ENCODE measurements at places on chromosomes 11 and 22. TPM values are rescaled to one million over a fixed set of nuclear protein-coding genes. Genes with fewer than 3 reads are reported as not detected.

- DNase-seq = no peak
Measured at GRCh38 chr11:67370351-67371076, 2.9 kb downstream of the CLCF1 start.

DNA sequence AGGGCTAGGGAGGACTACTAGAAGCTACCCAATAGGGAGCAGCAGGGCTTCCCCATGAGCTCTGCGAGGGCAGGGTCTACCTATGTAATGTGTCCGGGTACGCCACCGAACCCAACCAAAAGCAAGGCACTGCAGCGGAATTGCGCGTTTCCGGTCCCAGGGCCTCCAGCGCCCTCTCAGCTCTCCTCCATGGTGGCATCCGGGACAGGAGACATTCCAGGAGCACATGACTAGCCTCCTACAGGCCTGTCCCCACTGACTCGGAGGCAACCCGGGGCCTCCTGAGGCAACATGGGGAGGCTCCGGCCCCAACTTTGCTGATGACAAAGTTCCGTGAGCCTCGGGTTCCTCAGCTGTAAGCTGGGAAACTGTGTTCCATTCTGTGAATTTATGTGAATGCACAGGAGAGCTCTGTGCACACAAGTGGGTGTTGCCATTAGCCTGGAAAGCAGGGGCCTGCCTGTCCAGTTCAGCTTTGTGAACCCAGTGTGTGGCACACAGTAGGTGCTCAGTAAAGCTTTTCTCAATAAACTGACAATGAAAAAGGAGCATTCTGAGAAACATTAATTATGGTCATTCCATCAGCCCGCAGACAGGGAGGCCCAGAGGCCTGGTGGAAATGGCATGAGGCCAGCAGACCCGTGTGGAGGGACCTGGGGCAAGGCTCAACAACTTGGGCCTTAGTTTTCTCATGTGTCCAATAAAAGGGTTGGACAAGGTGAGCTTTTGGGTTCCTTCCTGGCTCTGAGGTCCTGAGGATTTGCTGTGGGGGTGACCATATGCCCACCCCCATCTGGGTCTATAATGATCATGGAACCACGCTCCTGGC, 50.3 kb downstream of the CHRDL2 start:
- DNase-seq = no peak

- DNase-seq = no peak
Measured at GRCh38 chr11:44658506-44658850, 68.3 kb upstream of the TSPAN18 start.

DNA sequence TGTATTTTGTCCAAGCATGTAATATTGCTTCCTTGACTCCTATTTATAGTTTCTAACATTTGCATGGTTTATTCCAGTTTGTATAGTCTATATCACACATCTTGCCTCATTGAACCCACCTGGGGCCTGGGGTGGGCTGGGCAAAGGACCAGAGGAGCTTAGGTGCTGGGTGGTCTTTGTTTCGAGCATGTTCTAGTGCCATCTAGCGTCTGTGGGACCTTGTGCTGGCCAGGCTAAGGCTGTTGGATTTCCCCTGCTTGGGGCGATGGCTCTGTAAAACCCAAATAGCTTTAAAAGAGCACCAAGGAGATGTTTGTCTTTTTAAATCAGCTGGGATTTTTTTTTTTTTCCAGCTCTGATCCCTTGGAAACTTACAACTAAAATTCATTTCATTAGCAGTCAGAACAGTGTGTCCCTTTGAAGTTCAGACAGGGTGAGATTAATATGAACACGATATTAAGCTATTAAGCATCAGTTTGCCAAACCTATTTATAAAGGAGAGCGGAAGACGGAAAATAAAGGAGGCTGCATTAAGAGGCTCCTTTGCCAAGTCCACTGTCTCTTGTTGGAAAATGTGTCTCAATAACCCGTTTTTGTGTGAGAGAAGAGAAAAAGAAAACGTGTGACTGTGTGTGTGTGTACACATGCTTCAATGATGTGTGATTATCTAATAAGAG, 157.4 kb downstream of the COMMD9 start:
- DNase-seq = no peak

GRCh38 chr11:118238929-118239328, 13.2 kb downstream of the MPZL3 start:
- DNase-seq = no peak

- DNase-seq = no peak
Measured at GRCh38 chr11:86446163-86446923, 71.7 kb downstream of the CCDC81 start.

DNA sequence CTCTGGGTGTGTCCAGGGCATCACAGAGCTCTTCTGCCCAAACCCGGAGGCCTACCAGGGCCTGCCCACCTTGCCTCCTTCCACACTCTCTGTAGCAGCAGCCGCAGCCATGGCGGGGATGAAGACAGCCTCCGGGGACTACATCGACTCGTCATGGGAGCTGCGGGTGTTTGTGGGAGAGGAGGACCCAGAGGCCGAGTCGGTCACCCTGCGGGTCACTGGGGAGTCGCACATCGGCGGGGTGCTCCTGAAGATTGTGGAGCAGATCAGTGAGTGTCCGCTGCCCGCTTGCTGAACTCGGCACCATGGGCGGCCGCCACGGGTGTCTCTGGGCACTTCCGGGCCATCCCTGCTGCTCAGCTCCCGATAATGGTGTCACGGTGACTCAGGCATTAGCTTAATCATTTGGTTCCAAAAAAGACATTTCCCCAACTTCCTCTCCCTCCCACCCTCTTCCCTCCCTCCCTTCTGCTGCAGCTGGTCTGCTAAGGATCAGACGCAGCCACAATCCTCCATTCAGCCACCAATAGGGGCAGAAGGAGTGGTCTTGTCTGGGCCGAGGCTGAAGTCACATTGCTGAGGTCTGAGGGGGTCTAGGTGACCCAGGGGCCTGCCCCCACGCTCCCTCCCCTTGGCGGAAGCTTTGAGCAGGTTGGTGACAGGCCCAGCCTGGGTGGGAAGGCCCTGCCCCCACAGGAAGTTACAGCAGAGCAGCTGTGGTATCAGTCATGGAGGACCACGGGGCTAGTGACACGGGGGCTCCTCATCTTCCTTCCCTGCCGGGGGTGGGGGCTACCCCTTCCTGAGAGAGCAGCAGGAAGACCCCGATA, 950 bp downstream of the FERMT3 start:
- DNase-seq = no peak

DNA sequence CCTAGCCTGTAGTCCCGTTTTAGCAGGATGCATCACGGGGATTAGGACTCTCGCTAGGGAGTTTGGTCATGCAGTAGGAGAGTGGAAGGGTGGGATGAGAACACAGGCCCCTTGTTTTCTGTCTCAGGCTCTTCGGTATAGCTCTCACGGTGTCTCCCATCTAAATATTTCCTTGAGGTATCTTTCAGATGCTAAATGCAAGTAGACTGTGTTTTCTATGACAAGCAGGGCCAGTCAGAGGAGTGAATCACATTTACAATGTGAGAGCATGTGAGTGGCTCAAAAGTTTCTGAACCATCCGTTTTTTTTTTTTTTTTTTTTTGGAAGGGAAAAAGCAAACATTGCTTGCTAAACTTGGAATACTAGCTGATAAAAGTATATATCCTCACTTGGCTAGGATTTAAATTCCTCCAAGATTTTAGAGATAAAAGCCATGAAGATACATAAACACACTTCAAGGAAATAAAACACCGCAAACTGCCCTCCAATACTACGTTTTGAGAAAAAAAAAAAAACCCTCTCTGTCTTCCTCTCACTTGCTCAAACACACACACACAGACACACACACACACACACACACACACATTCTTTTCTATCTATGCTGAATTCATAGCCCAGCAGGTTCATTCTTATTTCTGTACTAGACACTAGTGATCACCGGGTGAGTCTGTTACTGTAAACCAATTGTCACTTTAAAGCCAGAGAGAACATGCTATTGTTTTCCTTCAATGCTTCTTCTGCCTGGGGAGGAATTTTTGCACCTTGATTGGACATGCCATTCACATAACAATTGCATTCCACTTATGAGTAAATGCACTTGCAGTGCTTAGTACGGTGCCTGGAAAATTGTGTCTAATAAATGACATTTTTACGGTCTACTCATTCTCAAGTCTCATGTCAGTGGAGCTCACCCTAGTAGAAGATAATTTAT, 224.6 kb upstream of the CCDC90B start:
- DNase-seq = no peak

- DNase-seq = no peak
Measured at GRCh38 chr11:93733474-93733873, 7.8 kb downstream of the TAF1D start.

GRCh38 chr11:65953471-65953870, 8.1 kb upstream of the SART1 start:
- no peak for DNase-seq

DNA sequence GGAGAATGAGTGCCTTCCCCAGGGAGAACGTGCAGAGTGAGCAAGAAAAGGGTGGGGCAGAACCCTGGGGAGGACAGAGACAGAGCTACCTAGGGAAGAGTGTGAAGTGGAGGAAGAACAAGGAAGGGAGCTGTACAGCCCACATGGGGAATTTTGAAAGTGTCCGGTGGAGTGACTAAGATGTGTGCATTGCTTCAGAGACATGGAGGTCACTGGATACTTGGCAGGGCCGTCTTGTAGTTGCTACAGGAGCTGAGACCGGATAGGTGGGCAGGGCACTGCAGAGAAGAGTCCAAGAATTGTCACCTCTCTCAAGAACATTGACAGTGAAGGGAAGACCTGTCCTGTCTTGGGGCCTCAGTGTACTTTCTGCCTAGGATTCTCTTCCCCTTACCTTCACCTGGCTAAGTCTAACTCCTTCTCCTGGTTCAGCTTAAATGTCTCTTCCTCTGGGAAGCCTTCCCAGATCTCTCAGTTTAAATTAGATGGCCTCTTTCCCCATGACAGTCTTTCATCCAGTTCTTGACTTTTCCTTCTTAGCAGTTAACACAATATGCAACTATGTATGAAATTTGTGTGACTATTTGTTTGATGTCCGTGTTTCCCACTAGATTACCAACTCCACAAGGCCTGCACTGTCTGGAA, 9.2 kb upstream of the P2RY6 start:
- DNase-seq = no peak

DNA sequence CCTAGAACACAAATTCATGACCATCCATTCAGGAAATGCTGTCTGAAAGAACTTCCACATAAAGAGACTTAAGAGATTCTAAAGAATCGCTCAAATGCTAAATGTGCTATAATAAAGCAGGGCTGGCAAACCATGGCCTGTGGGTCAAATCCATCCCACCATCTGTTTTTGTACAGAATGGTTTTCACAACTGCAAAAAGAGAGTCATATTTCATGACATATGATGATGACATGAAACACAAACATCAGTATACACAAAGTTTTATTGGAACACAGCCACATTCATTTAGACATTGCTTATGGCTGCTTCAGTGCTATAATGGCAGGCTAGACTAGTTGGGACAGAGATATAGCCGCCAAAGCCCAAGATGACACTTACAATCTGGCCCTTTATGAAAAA, 85.1 kb downstream of the RRAS2 start:
- no peak for DNase-seq

DNA sequence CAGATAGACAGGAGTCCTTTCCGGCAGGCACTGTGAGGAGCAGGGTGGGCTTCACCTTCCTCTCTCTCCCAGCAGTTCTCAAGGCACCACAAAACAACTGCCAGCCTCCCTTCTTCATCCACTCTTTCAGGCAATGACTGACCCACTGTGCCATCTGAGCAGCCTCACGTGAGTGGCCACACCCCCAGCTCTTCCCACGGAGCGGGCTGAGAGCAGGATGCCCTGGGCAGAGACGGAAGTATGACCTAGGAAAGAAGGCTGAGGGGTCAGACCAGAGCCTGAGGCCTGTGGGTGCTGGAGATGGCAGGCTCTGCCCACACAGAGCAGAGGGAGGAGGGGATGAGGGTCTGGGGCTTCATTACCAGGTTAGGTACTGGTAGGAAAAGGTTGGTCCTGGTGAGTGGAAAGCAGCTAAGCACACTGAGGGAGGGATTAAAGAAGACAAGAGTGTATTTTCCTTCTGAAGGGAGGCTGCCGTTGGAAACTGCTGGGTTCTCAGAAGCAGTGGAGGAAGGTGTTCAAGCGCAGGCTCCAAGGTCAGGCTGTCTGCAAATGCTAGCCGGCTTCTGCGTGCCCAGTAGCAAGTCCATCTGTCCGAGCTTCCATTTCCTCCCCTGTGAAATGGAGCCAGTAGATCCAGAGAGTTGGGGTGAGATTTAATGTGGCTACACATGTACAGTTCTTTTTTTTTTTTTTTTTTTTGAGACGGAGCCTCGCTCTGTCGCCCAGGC, 4.6 kb downstream of the NLRP6 start:
- DNase-seq = no peak

DNA sequence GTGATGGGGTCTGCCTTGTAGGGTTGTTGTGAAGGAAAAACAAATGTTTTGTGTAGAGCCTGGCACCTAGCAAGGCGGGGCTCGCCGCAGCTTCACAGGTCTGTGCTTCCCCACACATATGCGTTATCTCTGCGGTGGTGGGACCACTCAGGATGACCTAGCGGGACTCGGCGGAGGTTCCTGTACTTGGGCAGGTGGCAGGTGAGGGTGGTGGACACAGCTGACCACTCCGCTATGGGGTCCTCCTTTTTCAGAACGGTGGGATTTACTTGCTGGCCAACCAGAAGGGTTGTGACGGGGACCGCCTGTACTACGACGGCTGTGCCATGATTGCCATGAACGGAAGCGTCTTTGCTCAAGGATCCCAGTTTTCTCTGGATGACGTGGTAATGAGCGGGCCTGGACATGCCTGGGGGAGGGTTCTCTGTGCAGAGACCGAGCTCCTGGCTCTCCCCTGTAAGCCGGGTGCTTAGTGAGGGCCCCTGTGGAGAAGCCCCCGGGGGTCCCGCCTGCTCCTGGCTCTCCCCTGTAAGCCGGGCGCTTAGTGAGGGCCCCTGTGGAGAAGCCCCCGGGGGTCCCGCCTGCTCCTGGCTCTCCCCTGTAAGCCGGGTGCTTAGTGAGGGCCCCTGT, 21.3 kb downstream of the NADSYN1 start:
- no peak for DNase-seq

Gene RIMBP3B
- total RNA-seq = 0.85 TPM

Gene HTR3B
- 0.09 TPM for total RNA-seq

Gene NOL12
- 32.6 TPM for total RNA-seq

Gene AASDHPPT
- 39.8 TPM for total RNA-seq

Gene TTC36
- 0.19 TPM for total RNA-seq

Gene TEAD1
- total RNA-seq = 5.4 TPM

Gene OR8G1
- total RNA-seq = not detected

Gene GAL3ST3
- total RNA-seq = 0.42 TPM

Gene NNMT
- 0.99 TPM for total RNA-seq

Gene TRIM29
- total RNA-seq = 19.4 TPM
